ENCODE measurements at places on chromosomes 5 and 9.

GRCh38 chr5:169993485-169993790 is 13.1 kb upstream of the INSYN2B start:
- DNase-seq: no peak

DNA sequence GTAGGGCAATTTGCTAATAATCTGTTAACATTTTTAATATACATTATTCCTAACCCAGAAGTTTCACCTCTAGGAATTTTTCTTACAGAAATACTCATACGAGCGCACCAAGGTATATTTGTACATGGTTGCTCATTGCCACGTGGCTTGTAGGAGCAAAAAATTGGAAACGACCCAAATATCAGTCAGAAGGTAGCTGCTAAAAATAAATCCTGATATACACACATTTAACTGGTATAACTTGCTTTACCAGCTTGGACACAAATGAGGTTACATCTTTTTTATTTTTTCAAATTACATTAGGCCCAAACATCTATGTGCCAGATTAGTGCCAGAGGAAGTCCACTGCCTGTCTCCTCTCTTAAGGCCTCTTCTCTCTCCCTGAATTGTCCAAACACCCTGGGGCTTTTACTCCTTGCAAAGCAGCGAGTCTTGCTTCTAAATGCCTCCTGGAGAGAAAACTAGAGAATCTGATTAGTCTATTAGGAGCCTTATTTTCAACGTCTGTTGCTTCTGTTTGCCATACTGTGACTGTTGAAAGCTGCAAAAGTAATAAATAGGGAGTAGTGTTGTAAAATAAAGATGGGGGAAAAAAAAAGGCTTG is 92.0 kb upstream of the SSBP2 start:
- DNase-seq: no peak

DNA sequence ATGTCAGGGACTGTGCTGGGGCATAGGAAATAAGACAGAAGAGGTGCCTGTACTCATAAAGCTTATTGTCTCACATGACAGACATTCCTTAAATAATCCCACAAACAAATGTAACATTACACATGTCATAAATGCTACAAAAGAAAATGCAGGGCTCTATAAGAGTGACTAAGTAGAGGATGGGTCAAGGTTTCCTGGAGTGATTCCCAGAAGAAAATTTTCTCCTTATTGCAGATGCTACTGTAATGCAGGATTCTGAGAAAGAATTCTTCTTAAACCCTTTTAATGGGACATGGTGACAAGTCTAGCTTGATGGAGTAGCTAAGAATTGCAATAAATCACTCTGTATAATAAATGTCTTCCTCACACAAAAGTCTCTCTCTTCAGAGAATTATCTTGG is 55.7 kb downstream of the SH3TC2 start:
- no peak for DNase-seq

DNA sequence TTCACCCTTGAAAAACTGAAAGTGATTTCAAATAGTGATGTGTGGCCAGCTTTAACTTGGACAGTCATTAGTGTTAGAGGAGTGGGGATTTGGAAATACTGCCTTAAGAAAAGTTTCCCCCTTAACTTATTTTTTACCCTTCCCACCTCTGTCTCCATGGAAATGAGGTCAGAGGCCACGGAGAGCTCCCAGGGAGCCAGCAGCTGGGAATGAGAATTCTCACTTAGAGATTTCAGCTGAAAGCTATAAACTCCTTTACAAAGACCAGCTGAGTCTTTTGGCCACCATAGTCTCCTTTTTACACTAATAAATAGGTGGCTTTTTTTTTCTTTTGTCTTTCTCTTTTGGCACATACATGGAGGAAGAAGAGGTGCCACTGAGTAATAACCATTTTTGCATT is 45.7 kb upstream of the PIK3R1 start:
- no peak for DNase-seq

DNA sequence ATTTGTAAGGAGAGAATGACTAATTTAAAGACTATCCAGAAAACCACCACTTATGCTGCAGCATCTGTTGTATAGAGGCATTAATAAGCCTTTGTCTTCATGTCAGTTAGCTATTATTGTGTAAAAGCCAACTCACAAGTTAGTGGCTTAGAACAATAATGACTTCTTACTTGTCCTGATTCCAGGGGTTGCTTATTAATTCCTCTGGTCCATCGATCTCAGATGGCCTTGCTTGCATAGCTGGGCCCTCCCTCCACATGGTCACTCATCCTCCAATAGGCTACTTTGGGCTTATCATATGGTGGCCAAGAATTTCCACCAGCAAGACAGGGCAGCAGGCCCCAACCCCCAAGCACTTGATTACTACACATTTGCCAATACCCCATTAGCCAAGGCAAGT is 44.5 kb upstream of the STK32A start:
- no peak for DNase-seq

- DNase-seq: peak; percentile 98
These were observed 29.0 kb downstream of the PTGES2 start for GRCh38 chr9:128098297-128099230.

DNA sequence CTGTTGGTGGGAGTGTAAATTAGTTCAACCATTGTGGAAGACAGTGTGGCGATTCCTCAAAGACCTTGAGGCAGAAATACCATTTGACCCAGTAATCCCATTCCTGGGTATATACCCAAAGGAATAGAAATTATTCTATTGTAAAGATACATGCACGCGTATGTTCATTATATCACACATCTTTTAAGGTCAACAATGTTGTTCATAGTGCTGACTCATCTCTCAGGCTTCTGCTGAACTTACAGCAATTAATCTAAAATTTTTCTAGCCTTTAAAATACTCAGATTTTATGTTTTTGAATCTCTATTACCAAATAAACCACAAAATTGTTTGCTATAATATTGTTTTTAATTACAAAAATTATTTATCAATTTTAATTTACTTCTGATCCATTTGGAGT is 38.8 kb upstream of the ZNF618 start:
- DNase-seq: no peak

- no peak for DNase-seq
These were observed 65.5 kb upstream of the SPTLC1 start for GRCh38 chr9:92180669-92181181.

- DNase-seq: no peak
These were observed 164.6 kb downstream of the CACNA1B start for GRCh38 chr9:138042146-138042545.

DNA sequence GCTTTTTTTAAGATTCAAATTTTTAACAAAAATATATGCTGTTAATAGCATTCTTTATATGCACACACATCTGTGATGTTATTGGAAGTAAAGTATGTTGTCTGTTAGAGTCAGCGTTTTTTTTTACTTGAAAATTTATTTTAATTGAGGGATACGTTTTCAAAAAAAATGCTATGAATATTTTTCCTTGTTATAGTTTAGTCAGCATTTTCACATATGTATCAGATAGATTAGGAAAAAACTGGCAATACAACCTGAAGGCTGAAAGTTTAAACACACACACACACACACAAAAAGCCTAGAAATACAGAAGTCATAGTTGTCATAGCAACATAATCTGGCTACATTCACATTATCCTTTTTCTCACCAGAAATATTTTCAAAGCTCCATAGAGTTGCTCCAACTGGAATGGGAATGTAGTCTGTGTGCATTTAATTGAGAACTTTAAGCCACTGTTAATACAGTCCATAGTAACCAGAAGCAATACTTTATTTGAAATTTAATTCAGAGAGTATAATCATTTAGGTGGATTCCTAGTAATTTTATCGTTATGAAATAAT is 116.6 kb downstream of the CDH12 start:
- no peak for DNase-seq

DNA sequence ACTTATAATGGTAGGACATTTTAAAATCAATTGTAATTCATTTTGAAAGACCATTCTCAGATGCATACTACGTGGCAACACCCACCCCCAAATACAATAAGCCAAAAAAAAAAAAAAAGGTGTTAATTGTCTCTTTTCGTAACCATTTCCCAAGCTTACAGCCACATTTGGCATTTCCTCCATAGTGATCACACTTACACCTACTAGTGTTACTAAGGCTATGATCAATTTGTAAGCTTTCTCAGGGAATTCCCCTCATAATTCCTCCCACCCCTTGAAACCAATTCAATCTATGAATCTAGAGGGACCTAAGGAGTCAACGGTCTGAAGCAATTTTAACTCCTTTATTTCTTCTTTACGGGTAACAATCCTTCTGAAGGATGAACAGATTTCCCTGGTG is 40.1 kb downstream of the NR2F1 start:
- DNase-seq: no peak

- no peak for DNase-seq
These were observed 250.5 kb downstream of the NR2F1-AS1 start for GRCh38 chr5:93330506-93330905.

- DNase-seq: no peak
These were observed 629.8 kb upstream of the WWC1 start for GRCh38 chr5:167661605-167662004.

GRCh38 chr9:2015581-2016407 is 647 bp downstream of the SMARCA2 start:
- peak; percentile 79 for DNase-seq

DNA sequence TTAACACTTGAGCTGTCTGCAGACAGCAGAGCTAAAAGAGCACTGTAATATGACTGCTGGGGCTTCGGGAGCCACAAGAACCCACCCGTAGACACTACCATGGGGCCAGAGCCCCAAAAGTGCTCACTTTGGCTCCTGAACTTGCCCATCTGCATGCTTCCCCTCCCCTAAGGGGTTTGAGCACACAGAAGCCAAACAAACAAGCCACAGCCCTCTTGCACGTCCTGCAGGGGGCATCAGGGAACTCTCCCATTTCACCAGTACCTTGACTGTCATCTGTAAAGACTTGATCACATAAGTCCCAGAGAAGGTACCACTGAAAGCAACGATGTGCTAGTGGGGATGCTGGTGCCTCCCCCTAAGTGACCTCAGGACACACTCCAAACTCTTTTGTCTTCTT is 681.8 kb downstream of the SEMA5A start:
- DNase-seq: no peak

DNA sequence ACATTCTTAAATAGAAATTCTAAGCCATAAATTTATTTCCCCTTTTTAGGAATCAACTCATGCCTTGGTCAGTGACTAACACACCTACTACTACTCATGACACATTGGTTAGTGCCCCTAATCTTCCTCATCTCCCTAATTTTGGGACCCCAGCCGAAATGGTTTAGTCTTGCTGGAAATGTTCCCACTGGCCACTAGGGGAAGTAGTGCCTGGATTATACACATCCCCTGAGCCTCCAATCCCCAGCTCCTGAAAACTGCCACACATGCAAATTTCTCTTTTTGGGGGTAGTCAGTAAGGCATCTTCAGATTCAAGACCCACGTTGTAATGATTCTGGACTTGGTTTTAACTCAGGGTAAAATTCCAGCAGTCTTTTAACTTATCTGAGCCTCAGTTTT is 79.8 kb downstream of the HSD17B3 start:
- DNase-seq: no peak

- no peak for DNase-seq
These were observed 95.4 kb downstream of the SLC44A1 start for GRCh38 chr9:105339849-105340248.

DNA sequence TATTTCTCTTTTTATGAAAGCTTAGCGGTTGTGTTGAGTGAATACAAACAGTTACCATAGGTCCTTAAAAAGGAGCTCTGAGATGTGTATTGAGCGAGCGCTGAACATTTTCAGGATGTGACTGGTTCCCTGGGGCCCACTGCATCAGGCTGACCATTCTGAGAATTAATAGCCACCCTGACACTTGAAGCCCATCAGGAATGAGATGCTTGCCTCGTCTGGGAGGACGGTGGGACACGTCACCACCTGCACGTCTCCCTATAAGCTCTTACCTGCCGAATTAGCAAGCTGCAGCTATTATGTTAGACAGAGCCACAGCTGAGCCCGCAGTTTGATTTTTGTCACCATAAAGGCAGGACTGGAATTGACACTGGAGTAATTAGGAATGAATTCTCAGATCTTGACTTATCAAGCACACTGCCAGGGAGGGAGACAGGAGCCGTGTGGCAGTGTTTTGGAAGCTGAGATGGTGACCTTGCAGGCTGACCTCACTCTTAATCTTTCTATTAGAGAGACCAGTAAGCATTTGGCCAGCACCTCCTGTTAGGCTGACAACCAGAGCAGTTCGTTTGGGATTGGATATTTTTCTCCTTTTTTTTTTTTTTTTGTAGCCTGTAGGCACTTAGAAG is 373.1 kb upstream of the WWC1 start:
- no peak for DNase-seq

DNA sequence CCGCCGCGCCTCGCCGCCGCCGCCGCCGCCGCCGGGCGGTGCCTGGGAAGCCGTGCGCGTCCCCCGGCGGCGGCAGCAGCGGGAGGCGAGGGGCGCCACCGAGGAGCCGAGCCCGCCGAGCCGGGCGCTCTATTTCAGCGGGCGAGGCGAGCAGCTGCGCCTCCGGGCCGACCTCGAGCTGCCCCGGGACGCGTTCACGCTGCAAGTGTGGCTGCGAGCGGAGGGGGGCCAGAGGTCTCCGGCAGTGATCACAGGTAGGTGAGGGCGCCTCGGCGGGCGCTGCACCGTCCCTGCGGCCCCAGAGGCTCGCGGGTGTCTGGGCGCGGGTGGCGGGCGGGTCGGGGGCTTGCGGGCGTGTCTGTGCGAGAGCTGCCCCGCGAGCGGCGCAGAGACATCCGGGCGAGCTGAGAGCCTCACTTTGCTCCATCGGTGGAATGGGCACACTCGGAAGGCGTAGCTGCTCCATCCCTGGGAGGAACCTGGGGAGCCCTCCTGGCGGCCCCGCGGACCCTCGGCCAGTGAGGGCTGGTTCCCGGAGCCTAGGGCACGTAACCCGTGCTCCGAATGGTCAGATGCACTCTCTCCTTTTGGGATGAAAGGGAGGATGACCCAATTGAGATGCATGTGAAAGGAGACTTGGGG is 864 bp downstream of the PAPPA start:
- no peak for DNase-seq

DNA sequence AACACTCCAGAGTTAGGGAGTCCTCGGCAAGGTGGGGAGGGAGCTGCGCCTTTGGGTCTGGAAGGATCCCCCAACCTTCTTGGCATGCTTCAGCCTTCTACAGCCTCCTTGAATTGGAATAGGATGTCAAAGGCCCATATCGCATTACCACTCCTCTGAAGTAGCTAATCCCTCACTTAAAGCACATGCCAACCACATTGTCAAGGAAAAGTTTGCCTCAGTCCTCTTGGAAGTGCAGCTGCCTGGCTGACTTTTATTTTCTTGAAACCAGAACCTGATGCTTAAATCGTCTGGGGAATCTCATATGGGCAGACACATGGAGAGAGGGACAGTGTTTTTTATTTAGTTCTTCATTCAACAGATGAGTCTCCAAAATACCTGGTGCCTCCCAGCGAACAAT is 14.5 kb downstream of the CXCL14 start:
- DNase-seq: no peak

DNA sequence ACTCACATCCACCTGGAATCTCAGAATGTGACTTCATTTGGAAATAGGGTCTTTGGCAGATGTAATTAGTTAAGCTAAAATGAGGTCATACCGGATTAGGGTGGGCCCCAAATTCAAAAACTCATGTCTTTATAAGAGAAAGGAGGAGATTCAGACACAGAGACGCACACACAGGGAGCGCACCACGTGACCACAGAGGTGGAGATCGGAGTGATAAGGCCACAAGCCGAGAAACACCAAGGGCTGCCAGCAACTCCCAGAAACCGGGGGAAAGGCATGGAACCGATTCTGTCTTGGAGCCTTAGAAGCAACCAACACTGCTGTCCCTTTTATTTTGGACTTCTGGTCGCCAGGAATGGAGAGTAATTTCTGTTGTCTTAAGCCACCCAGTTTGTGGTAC is 31.8 kb upstream of the LMX1B start:
- DNase-seq: no peak

- no peak for DNase-seq
These were observed 43.8 kb upstream of the NKD2 start for GRCh38 chr5:964821-965220.

- DNase-seq: no peak
These were observed 11.9 kb downstream of the GSN start for GRCh38 chr9:121279776-121280388.

- no peak for DNase-seq
These were observed 253.3 kb downstream of the EDIL3 start for GRCh38 chr5:84131372-84131771.

Data from left lobe of liver (tissue), 2 donors.